ENCODE measurements at places on chromosomes 1 and 21. TPM values are rescaled to one million over a fixed set of nuclear protein-coding genes. Genes with fewer than 3 reads are reported as not detected.

DNA sequence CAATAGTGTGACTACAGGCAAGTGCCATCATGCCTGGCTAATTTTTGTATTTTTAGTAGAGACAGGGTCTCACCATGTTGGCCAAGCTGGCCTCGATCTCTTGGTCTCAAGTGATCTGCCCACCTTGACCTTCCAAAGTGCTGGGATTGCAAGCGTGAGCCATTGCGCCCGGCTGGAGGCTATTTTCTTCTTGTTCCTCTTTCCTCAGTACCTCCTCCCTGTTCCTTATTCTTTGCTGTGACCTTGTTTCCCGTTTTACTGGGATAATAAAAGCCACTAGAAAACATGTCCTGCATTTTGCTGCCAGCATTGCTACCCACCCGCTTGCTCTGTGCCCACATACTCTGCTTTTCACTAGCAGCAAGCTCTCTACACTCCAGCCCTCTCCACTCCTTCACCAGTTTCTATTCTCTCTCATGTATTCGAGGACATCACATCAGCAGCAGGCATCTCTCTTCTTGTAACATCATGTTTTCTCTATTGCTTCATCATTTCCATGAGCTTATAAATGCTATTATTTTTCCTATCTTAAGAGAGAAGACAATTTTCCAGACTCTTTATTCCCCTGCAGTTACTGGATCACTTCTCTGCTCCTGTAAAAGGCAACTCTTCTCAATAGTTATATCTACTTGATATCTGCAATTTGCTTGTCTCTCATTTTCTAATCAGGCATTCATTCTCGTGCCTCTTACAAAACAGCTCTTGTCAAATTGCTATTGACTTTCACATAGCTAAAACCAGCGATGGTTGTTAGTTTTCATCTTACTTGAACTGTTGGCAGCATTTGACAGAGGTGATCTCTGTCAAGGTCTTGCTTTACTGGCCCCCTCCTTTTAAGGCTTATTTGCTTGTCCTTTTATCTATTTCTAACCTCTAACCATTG is 34.5 kb upstream of the C21orf91 start:
- H3K4me3 ChIP-seq: no peak overlapping the region
- no peak for DNase-seq
- no peaks in the 10 kb centered on the region for H3K36me3 ChIP-seq
- no peaks in the 10 kb centered on the region for H3K27me3 ChIP-seq

- no peaks in the 10 kb centered on the region for H3K4me1 ChIP-seq
- H3K36me3 ChIP-seq: no peaks in the 10 kb centered on the region
- no peaks in the 10 kb centered on the region for H3K27me3 ChIP-seq
- H3K27ac ChIP-seq: no peak overlapping the region
- H3K4me3 ChIP-seq: no peak overlapping the region
These were observed 265.0 kb downstream of the SDCCAG8 start for GRCh38 chr1:243520831-243521230.

DNA sequence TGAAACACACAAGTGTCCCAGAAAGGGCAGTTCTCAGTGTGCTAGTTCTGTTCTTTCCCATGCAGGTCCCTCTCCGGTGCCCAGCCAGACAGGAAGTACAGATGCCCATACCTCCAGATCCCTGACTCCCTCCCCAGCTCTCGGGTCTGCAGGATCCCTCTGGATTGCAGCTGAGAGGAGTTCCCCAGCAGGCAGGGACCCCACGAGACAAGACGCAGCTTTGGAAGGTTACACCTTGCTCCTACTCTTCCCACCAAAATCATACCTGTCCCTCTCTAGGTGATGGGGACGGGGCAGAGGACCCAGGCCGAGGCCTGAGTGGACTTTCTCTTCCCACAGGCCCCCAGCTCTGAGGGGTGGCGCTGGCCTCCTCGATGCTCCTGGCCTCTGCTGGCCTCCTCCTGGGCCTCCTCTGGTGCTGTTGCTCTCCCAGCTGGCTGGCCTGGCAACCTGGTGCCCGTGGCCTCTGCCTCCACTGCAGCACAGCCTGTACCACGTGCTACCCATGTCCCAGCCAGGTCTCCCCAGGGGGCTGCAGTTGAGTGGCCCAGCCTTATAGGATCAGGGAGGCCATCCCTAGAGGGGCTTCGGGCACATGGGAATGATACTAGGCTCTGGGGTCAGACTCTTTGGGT is 9.4 kb downstream of the LDLRAD2 start:
- no peak overlapping the region for H3K4me3 ChIP-seq
- no peak for DNase-seq
- no peaks in the 10 kb centered on the region for H3K36me3 ChIP-seq
- no peak overlapping the region for H3K27ac ChIP-seq
- H3K4me1 ChIP-seq: no peaks in the 10 kb centered on the region

GRCh38 chr1:168148916-168149315 is 12.2 kb upstream of the GPR161 start:
- no peak overlapping the region for H3K27ac ChIP-seq
- H3K36me3 ChIP-seq: no peaks in the 10 kb centered on the region
- DNase-seq: no peak

DNA sequence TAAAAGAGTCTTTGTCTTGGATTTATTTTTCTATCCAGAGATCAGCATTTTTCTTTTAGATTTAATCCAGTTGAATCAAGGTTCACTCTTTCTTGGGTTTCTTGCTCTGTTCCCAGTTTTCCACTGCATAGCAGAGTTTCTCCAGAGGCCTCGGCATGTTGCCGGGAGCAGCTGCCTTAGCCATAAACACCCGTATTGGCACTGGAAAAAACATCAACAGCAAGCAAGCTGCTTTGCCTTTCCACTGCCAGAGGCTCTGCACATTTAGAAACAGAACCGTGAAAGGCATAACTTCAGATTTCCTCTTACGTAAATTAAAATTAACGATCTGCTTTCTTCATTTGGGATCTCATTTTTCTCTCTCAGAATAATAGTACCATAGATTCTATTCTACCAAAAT is 181.8 kb upstream of the L1TD1 start:
- no peaks in the 10 kb centered on the region for H3K36me3 ChIP-seq
- no peak overlapping the region for H3K4me3 ChIP-seq
- DNase-seq: no peak
- H3K4me1 ChIP-seq: no peaks in the 10 kb centered on the region
- H3K27me3 ChIP-seq: no peaks in the 10 kb centered on the region
- no peak overlapping the region for H3K27ac ChIP-seq

DNA sequence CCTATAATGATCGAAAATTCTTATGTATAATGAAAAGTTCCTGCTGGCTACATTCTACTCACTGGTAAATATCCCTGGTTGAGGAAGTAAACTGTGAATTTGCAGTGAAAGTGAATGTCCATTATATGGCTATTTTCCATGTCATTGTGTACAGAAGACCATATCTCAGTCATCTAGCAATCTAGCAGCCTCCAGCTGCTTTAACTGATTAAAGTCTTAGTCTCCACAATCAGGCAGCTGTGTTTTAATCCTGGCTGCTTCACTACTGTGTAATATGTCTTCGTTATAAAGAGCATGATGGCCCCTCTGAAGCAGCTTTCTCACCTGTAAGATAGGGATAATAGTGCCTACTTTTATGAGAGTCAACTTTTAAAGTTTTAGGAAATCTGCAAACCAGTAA is 11.4 kb downstream of the CLCA2 start:
- H3K27me3 ChIP-seq: no peaks in the 10 kb centered on the region
- H3K4me1 ChIP-seq: peaks cover 4% of the 10 kb centered on the region

GRCh38 chr1:156806512-156807440 is 9.9 kb downstream of the SH2D2A start:
- H3K27ac ChIP-seq: no peak overlapping the region
- H3K4me1 ChIP-seq: no peaks in the 10 kb centered on the region
- DNase-seq: no peak
- no peaks in the 10 kb centered on the region for H3K27me3 ChIP-seq
- peaks cover 9% of the 10 kb centered on the region for H3K36me3 ChIP-seq

DNA sequence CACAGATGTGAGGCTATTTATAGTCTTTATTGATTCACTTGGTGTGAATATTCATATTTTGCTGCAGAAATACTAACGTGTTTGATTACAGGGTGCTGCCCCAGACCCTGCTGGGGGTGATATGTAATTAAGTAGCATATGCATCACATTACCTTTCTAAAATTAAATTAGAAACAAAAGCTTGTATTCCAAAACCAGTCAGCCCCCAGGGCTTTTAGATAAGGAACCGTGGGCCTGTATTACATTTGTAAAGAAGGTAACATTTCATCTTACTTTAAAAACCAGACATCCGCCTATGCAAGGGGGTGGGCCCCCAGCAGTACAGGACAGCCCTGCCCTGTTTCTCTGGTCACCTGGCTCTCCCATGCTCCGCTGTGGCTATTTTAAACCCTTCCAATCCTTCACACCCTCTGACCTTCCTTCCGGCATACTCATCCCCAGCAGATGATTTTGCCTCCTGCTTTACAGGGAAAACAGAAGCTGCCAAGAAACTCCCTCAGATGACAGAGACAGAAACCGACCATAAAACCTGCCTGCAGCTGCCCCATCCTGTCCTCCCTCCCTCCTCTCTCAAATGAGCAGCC is 22.0 kb upstream of the KCNC4 start:
- no peak overlapping the region for H3K4me3 ChIP-seq
- no peak overlapping the region for H3K27ac ChIP-seq
- H3K36me3 ChIP-seq: no peaks in the 10 kb centered on the region
- no peak for DNase-seq
- H3K4me1 ChIP-seq: no peaks in the 10 kb centered on the region

DNA sequence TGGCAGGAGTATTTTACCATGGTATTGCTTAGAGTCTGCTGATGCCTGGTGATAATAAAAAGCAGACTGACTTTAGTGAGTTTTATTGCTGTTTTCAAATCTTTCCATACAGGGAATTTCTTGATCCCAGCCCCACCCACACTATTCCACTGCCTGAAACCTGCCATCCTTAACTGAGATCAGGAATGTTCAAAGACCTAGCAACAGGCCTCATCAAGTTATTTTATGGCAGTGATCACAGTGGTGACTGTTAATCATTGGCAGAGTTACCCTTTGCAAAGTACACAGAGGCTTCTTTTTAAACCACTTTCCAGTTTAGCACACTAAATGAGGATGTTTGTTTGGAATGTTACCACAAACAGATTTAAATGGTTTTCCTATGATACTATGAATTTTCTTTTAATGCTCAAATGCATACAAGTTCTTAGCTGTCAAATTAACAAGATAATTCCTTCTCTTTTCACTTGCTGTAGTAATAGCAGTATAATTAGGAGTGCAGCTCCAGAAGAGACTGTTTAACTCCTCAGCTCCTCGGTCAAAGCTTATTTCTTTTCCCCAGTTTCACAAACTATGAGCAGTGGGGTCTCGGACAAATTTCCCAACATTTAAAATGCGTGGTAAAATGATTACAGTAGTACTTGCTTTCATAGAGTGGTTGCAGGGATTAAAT is 69.9 kb upstream of the USP25 start:
- no peak overlapping the region for H3K4me3 ChIP-seq
- H3K27me3 ChIP-seq: no peaks in the 10 kb centered on the region
- H3K36me3 ChIP-seq: no peaks in the 10 kb centered on the region
- DNase-seq: no peak
- no peaks in the 10 kb centered on the region for H3K4me1 ChIP-seq

DNA sequence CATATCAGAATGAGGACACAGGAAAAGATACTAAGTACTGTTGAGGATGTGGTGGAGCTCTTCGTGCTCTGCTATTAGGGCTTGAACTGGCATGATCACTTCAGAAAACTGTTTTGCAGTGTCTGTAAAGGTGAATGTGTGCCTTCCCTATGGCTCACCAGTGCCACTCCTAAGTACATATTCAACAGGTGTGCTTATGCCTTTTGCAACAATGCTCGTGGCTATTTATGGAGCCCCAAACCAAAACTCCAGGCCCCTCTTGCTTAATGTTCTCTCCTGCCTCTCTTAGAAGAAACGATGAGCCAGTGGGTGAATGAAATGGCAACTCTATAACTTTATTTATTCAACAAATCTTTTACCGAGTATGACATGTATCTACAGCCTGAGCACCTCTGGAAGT is 70.2 kb downstream of the TAS1R2 start:
- H3K27me3 ChIP-seq: peaks cover 80% of the 10 kb centered on the region
- H3K4me3 ChIP-seq: no peak overlapping the region
- no peak overlapping the region for H3K27ac ChIP-seq

GRCh38 chr1:125064481-125064880 is 3879.7 kb downstream of the SRGAP2C start:
- H3K27ac ChIP-seq: no peak overlapping the region
- no peaks in the 10 kb centered on the region for H3K27me3 ChIP-seq
- DNase-seq: no peak
- no peaks in the 10 kb centered on the region for H3K36me3 ChIP-seq
- H3K4me1 ChIP-seq: no peaks in the 10 kb centered on the region

- DNase-seq: no peak
- H3K4me1 ChIP-seq: no peaks in the 10 kb centered on the region
- H3K36me3 ChIP-seq: no peaks in the 10 kb centered on the region
- H3K27ac ChIP-seq: no peak overlapping the region
- H3K4me3 ChIP-seq: no peak overlapping the region
These were observed 108.7 kb downstream of the TOMM20 start for GRCh38 chr1:235019961-235020360.

GRCh38 chr1:184424157-184424556 is 37.3 kb downstream of the C1orf21 start:
- H3K4me3 ChIP-seq: no peak overlapping the region
- H3K27me3 ChIP-seq: no peaks in the 10 kb centered on the region
- H3K36me3 ChIP-seq: no peaks in the 10 kb centered on the region
- peaks cover 9% of the 10 kb centered on the region for H3K4me1 ChIP-seq
- no peak for DNase-seq

DNA sequence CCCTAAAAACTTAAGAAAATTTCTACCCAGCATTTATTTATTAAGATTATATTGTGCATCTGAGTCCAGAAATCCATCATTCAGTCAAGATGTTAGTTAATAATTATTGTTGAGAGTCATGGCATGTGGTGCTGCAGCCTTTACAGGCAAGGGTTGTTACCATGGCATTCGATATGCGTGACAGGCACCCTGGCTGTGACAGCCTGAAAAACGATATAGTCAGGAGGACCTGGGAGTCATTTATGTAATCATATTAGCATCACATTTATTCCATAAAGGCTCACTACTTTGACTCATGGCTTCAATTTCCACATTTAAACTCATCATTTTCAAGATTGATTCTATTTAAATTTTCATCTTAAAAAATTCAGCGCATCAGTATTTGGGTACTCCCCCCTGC is 68.0 kb downstream of the CACHD1 start:
- no peak overlapping the region for H3K27ac ChIP-seq
- H3K36me3 ChIP-seq: no peaks in the 10 kb centered on the region
- no peak for DNase-seq
- H3K4me1 ChIP-seq: peaks cover 18% of the 10 kb centered on the region
- H3K4me3 ChIP-seq: no peak overlapping the region
- H3K27me3 ChIP-seq: no peaks in the 10 kb centered on the region

The GBP6 gene
- total RNA-seq: 1.3 TPM

The CD1D gene
- 1.9 TPM for total RNA-seq

The LYPD8 gene
- total RNA-seq: not detected

The UBASH3A gene
- 0.67 TPM for total RNA-seq

The GPR161 gene
- 22.0 TPM for total RNA-seq

The GJA9 gene
- 0.15 TPM for total RNA-seq

The TFF2 gene
- total RNA-seq: not detected

The RAD54L gene
- total RNA-seq: 4.8 TPM

The MKNK1 gene
- total RNA-seq: 42.2 TPM

The CLDN17 gene
- total RNA-seq: not detected

The ABCA4 gene
- total RNA-seq: 2.7 TPM

The LMOD1 gene
- 20.8 TPM for total RNA-seq
